Stimulated activated CD4-positive, alpha-beta T cell treated with anti-CD3 and anti-CD28 coated beads, Interleukin-15, amount 100 ng/mL, for 1 hour (primary cell): ENCODE measurements at places on chromosomes 2 and 18.

DNA sequence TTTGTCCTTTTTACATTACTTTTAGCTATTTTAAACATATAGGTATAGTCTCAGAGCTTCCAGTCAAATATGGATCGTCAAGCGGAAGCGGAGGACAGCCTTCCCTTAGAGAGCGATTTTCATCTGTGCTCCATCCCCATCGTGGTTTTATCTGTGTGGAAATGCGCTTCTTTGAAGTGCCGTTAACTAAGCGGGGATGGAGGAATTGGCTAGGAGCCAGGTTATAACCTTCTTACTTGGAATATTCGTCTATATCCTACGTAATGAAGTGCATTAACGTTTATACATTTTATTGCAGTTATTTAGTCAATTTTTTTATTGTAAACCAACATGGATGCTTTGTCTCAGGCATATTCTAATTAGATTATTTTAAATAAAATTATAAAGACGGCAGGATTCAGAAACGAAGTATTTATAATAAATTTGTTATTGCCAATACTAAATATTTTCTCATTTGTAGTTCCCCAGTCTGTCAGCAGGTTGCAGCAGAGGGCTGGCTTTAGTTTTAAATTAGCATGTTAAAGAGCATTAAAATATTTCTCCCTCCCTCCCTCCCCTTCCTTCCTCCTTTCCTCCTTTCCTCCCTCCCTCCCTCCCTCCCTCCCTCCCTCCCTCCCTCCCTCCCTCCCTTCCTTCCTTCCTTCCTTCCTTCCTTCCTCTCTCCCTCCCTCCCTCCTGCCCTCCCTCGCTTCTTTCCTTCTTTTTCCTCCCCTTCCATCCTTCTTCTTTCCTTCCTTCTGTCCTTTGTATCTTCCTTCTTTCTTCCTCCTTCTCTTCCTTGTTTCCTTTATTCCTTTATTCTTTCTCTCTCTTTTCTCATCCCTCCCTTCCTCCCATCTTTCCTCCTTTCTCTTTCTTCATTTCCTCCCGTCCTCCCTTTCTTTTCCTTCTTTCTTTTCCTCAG lies 80.6 kb upstream of the DOCK10 start:
- no peak for DNase-seq

DNA sequence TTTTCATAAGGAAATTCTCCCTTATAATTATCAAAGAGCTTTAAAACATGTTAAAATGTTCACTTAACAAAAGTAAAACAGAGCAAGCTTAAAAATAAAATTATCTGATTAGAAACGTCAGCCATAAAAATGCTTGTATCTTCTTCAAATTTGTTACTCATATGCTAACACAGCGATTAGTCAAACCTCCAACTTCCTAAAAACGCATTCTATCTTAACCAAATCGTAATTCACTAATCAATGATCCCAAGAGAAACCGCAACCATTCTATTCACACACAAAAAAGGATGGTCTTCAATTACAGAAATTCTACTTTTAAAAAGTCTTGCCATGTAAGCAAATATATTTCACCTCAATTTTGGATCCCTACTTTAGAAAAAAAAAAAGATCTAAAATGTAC lies 1.9 kb downstream of the STK17B start:
- DNase-seq = no peak

GRCh38 chr2:163375472-163375871 lies 360.3 kb downstream of the FIGN start:
- no peak for DNase-seq

- no peak for DNase-seq
These were observed 60.4 kb upstream of the SLC1A4 start for GRCh38 chr2:64928813-64929212.

DNA sequence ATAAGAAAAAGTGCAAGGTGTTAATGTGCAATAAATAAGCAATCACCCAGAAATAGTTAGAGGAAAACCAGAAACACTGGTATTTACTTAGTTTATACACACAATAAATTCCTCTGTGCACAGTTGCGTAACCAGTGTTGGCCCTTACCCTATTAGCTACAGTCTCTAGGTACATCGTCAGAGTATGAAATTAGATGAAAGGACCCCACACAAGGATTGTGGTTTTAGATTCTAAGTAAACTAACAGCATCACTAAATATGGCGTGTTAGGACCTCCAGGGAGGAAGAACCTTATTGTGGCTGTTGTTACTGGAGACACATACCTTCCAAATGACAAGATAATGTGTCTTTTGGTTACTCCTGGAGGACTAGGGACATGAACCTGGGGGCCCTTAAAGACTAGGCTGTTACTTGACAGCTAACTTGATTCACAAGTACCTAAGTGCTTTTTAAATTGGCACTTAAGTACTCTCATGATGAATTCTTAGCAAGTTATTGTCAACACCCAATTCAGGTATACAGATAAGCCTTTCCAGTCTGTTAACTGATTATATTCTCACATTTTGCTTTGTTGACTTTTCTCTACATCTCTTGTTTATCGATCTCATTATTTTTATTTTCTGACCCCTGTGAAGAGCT lies 115.3 kb downstream of the FEZ2 start:
- no peak for DNase-seq

DNA sequence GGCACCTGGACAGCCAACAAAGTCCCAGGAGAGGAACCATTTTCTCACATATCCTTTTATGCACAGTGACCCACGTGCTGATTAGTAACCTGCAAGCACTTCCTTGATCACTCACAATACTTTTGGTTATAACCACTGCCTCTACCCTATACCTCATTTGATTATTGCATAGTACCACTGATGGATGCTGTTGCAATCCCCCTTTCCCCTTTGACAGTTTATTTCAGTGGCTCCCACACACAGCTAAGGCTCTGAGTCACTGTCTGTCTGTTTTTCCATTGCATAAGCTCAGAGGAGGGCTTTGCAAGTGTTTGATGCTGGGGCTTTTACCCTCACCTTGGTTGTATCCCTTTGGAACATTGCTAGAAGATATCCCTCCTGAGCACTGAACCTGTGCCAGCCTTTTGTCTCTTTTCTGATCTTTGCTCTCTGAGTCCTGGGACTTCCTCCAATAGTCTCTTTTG lies 101.7 kb upstream of the RBBP8 start:
- DNase-seq = no peak

DNA sequence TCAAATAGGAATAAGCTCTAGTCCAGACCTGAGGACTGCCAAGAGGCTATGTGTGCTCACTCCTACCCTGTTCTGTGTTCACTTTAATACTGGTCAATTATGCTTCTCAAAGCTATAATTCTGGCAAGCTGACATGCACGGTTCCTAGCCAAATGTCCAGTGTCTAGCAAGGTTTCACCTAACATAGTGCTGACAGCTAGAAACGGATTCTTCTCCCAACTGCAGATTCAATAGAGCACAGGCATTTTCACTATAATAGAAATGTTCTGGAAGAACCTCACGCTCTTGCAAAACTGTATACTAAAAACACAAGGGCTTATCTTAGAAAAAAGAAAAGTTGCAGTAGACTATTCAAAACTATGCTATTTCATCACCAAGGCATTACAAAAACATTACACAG lies 45.1 kb downstream of the HDAC4 start:
- DNase-seq = no peak

GRCh38 chr2:100054426-100054825 lies 88.0 kb downstream of the AFF3 start:
- no peak for DNase-seq

DNA sequence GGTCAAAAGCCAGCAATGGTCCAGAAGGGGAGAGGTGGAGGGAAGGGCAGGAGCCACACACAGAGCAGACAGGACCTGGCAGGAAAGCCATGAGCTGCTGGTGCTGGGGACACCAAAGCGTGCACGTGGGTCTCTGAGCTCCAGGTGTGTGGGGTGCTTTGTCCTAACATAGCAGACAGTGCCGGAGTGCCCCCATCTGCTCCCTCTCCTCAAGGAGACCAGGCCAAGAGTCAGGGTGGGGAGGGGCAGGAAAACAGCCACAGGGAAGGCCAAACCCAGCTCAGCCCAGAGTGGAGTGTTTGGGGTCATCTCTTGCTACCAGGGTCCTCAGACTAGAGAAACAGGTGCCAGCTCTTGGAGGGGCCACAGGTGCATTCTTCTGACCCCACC lies 4.2 kb upstream of the GPC1 start:
- no peak for DNase-seq

GRCh38 chr18:46069524-46069923 lies 2.5 kb downstream of the PSTPIP2 start:
- no peak for DNase-seq
